ENCODE measurements at places on chromosomes 5 and 9.

DNA sequence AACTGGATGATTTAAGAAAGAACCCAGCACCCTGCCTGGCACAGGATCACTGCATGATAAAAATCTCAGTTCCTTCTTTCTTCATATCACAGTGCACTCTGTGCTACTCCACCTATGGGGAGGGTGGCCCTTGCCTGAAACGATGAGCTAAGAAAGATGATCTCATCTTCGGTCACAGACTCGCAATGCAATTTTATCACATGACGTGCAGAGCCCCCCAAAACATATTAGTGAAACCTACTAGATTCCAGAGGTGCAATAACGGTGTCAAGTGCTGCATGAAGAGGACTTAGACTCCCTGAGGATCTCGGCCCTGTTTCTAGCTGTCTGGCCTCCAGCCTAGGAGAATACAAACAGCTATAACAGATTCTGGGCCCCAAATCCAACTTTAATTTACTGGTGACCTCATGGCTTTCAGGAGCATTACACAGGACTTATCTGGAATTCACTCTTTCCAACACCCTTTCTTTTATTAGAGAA, 104.0 kb downstream of the EBF1 start:
- DNase-seq, result no peak

DNA sequence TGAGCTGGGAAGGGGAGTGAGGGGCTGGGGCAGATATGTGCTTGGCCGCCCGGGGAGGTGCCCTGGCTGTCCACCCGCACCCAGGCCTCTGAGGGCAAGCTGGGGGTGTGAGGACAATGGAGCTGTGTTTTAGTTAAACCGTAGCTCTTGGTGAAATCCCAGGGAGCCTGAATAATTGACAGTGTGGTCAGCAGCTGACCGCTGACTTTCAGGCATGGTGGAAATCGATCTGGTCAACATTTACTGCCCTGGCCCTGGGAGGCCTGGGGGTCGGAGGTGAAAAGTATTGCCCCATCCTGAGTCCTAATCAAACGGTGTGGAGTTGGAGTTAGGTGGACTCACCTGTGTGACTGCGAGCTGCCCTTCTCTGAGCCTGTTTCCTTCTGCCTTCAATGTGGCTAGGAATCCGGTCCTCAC, 31.2 kb upstream of the CRB2 start:
- DNase-seq, result no peak

DNA sequence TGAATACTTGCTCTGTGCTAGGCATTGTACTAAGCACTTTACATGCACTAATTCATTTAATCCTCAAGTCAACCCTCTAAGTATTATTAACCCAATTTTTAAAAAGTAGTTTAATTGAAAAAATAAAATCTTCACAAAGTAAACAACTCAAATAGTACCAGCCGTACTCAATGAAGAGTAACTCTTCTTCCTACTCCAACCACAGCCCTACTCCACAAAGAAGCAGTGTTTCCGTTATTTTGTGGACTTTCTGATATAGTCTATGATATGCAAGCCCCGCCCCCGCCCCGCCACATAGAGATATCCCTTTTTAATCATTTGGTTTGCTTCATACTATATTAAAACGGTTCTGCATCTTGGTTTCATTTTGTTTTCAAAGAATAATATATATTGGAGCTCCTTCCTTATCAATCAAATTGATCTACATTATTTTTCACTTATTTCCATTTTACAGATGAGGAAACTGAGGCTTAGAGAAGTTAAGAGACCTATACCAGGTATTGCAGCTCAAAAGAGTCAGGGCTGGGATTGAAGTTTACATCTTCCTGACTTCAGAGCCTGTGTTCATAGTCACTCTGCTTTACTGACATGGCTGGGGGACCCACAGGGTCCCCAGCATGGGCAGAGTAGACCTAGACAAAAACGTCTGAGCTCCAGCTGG, 78.6 kb downstream of the PCDH1 start:
- DNase-seq, result no peak

DNA sequence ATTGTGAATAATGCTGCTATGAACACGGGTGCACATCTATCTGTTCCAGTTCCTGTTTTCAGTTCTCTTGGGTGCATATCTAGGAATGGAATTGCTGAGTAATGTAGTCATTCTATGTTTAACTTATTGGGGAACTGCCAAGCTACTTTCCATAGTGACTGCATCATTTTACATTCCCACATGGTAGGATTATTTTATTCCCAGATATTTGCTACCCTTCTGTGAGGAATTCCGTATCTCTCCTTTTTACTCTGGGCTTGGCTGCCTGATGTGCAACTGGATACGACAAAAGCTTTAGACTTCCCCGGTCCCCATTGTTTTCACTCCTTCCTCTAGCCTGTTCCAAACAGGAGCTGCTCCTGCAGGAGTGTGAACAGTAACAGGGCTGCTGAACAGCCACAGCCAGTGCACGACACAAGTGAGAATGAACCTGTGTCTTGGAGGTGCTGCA, 7.2 kb downstream of the TAS2R1 start:
- no peak for DNase-seq

GRCh38 chr9:129173296-129174101, 4.6 kb downstream of the IER5L start:
- no peak for DNase-seq

GRCh38 chr9:126371007-126371870, 44.6 kb downstream of the MVB12B start:
- DNase-seq, result no peak

DNA sequence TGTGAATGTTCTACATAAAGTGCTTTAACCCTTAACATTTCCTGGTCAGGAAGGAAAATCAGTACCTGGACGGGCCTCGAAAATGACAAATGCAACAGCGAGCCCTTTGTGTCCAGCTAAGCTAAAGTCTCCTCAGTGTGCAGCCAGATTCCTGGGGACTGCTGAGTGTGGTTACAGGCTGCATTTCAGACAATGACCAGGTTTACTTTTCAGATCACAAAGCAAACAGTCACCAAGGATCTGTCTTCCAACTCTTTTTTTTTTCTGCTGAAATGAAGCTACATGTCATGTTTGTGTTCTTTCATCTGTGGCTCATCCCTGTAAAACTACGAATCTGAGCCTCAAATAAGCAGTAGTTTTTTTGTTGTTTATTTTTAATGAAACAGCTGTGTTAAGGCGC, 20.8 kb downstream of the SLC46A2 start:
- no peak for DNase-seq

DNA sequence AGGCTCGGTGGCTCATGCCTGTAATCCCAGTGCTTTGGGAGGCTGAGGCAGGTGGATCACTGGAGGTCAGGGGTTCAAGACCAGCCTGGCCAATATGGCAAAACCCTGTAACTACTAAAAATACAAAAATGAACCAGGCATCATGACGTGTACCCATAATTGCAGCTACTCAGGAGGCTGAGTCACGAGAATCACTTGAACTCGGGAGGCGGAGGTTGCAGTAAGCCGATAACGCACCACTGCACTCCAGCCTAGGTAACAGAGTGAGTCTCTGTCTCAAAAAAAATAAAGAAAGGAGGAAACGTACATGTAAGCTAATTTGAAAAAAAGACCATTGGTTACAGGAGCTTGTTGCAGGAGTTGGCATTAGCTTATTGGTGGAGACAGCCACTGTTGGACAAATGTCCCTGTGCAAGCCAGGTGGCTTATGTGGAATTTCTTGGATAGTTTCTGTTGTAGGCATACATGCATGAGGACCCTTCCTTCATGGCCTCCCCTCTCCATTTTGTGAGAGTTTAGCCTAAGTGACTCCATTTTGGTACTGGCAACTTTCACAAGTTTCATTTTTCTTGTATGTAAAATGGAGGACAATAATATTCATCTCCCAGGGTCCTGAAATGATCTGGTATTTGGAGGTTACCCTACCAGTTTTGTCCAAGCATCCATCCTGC, 16.8 kb upstream of the RAB14 start:
- DNase-seq, result no peak

DNA sequence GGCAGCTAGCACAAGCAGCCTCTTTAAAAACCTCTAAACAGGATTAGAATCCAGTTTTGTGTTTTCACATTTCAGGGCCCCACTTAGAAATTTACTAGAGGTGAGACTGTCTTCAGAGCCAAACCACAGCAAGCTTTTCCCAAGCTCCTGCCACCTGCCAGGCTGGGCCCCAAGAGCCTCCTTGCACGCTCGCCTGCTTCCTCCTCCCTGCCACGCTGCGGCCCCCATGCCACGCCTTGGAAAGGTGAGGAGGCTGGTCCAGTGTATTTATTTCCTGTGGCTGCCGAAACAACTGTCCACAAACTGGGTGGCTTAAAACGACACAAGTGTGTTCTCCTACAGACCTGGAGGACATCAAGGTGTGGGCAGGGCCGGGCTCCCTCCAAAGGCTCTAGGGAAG, 43.4 kb downstream of the NKX2-5 start:
- DNase-seq, result no peak

- peak; percentile 45 for DNase-seq
Observed at GRCh38 chr9:124290053-124290591, 32.4 kb downstream of the NEK6 start.

- DNase-seq, result no peak
Observed at GRCh38 chr5:32014096-32014745, 159.9 kb downstream of the GOLPH3 start.

GRCh38 chr9:117017414-117017985, 330.4 kb downstream of the TRIM32 start:
- DNase-seq, result no peak

- DNase-seq, result no peak
Observed at GRCh38 chr5:137446615-137447014, 52.5 kb downstream of the SPOCK1 start.

GRCh38 chr5:90128551-90128950, 281.0 kb downstream of the CETN3 start:
- DNase-seq, result no peak

- no peak for DNase-seq
Observed at GRCh38 chr5:852431-853401, 1.9 kb upstream of the ZDHHC11 start.

DNA sequence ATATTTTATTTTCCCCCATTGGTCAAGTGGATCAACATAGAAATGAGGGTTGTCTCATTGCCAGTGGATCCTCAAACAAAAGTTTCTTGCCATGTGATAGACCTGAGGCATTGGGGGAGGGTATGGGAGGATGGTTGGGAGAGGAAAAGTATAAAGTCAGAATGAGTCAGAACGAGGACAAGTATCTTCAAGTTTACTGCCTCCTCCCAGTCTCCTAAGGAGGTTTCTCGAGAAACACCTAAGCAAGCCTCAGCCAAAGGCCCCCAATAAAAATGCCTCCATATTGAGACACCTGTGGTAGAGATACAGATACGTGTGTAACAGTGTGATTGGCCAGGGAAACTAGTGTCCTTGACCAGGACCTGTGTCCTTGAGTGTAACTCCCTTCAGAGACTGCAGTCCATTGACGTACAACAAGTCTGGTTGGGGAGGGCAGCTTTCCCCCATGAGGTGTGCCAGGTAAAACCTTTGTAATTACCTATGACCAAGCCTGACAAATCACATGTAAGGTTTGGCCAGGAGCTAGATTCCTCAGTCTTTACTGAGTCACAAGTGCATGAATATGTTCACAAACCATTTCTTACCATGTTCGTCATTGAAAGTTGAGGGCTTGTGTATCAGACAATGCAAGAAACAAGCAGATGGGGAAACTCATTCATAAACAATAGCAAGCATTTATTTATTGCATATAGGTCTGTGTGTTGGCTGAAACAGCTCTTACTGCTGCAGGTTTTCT, 198.6 kb upstream of the SH3GL2 start:
- no peak for DNase-seq

DNA sequence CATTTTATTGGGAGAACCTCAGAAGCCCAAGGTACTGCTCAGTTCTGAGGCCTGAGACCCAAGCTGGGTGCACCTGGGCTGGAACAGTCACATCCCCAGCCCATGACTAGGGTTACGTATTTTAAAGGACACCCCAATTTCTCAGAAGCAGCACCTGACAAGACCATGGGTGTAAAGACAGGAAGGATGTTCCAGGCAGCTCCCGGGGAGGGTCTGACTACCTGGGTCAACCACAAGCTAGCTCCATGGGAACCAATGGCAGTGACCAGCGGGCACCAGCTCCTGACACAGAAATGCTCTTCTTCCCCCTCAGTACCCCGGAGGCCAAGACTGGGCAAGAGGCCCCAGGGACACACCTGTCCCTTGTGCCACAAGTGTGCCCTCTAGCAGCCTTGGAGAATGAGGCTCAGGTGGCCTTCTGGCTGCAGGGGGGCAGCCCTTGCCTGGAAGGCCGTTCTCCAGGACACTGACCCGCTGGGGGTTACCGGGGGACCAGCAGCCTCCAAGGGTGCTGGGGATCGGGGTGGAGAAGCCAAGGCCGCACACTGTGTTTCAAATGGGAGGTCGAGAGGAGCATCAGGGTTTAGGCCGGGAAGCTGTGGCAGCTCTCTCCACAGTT, 52.6 kb downstream of the IPPK start:
- DNase-seq, result no peak

GRCh38 chr9:93471124-93471523, 17.7 kb upstream of the FAM120AOS start:
- no peak for DNase-seq

DNA sequence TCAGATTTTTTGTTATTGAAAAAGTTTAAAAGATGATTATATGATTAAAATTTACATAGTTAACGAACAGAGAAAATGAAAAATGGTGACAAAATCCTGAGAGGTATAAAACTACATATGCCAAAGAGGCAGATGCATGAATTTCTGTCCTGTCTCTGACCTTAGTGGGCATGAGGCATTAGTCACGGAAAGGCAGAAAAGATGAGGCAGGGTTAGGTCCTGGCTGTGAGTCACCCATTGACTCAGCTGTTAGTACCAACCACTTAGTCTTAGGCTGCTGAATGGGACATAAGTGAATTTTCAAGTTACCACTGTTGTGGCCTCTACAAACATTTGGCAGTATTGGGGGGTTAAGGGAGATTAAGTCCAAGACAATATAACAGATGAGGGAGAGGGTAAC, 33.1 kb downstream of the RASA1 start:
- DNase-seq, result no peak

DNA sequence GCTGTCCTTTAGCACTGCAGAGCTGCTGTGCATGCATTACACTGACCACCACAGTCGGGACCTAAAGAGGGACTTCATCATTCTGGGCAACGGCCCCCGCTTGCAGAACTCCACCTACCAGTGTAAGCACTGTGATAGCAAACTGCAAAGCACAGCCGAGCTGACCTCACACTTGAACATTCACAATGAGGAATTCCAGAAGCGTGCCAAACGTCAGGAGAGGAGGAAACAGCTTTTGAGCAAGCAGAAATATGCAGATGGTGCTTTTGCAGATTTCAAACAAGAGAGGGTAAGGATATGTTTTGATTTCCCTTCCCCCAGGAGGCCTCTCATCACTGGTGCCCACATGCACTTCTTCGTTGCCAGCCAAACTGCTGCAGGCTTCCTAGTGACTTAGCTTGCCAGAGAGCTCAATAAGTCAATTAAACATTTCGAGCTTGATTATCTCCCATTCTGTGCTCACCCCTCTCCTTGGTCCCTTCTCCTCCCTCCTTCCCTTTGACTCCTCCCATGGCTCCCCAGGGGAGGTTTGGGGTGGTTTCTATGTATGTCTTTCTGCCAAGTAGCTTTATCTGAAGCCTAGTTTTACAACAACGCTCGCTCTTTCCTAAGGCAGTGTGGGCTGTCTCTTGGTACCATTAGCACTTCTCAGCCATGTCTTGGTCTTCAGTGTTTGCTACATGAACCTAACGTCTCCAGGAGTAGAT, 66.7 kb downstream of the ZNF462 start:
- DNase-seq, result no peak

Data from NCI-H2107 (cell line).